Lung (tissue), 17 donors: ENCODE measurements at places on chromosomes 11 and 22. TPM values are rescaled to one million over a fixed set of nuclear protein-coding genes. Genes with fewer than 3 reads are reported as not detected.

DNA sequence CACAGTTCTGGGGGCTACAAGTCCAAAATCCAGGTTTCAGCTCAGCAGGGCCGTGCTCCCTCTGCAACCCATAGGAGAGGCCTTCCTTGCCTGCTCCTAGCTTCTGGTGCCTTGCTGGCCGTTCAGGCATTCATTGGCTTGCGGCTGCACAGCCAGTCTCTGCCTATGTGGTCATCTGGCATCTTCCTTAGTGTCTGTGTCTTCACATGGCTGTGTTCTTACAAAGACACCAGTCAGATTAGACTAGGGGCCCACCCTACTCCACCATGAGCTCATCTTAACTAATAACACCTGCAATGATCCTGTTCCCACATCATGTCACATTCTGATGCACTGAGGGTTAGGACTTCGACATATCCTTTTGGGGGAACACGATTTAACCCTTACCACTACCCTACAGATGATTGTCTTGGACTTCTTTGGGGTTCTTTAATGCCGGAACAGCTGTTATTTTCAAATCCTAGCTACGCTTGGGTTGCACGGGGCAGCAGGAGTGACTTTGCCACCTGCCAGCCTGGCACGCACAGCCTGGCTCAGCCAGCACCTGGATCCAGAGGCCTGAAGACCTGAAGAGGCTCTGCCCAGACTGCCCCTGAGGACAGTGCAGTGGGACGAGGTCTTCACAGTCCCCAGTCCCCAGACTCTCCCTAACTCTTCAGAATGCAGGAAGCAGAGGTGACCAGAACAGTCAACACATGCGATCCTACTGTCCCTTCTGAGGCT lies 7.7 kb upstream of the NEAT1 start:
- H3K4me1 ChIP-seq, result peaks cover 40% of the 10 kb centered on the region
- H3K36me3 ChIP-seq, result no peaks in the 10 kb centered on the region
- H3K27me3 ChIP-seq, result no peaks in the 10 kb centered on the region
- H3K27ac ChIP-seq, result no peak overlapping the region

DNA sequence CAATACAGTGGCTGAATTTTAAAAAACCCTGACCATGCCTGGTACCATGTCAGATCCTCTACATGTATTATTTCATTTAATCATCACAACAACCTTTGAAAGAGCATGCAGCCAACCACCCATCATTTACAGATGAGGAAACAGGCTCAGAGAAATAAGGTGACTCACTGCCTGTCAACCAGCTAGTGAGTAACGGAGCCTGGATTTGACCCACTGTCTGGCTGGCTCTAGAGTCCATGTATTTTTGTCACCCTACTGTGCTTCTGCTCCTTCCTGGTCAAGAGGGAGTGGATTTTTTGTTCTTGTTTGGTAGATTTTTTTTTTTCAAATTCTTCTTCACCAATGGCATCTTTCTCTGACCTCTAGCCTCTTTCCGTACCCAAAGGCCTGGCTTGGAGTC lies 77.4 kb downstream of the CWC15 start:
- no peaks in the 10 kb centered on the region for H3K27me3 ChIP-seq
- H3K4me3 ChIP-seq, result no peak overlapping the region
- DNase-seq, result no peak
- H3K36me3 ChIP-seq, result peaks cover 3% of the 10 kb centered on the region

- no peaks in the 10 kb centered on the region for H3K4me1 ChIP-seq
- H3K36me3 ChIP-seq, result no peaks in the 10 kb centered on the region
- no peak for DNase-seq
- no peak overlapping the region for H3K4me3 ChIP-seq
Measured at GRCh38 chr11:134652586-134653255, 240.7 kb upstream of the B3GAT1 start.

GRCh38 chr22:19864538-19865106 lies 9.9 kb upstream of the GNB1L start:
- no peak for DNase-seq
- no peak overlapping the region for H3K4me3 ChIP-seq
- H3K27ac ChIP-seq, result no peak overlapping the region
- no peaks in the 10 kb centered on the region for H3K4me1 ChIP-seq

DNA sequence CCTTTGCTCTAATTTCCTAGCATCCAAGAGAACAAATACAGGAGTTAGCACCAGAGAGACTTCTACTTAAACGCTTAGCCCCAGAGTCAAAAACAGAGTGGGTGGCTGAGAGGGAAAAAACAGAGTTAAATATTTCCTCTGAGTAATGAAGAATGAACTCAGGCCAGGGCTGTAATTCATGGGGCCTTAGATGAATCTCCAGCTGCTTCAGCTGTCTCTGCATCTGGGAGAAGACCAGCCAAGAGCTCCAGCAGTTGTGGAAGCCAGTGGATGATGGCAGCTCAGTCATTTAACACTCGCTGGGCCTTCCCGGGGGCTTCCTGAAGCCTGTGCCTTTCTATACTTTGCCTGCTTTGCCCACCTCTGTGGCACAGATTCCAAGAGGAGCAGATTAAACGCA lies 5.7 kb upstream of the ADAMTS15 start:
- peak; percentile 55 for DNase-seq
- peaks cover 4% of the 10 kb centered on the region for H3K4me1 ChIP-seq
- no peak overlapping the region for H3K27ac ChIP-seq
- no peaks in the 10 kb centered on the region for H3K36me3 ChIP-seq
- H3K4me3 ChIP-seq, result no peak overlapping the region

DNA sequence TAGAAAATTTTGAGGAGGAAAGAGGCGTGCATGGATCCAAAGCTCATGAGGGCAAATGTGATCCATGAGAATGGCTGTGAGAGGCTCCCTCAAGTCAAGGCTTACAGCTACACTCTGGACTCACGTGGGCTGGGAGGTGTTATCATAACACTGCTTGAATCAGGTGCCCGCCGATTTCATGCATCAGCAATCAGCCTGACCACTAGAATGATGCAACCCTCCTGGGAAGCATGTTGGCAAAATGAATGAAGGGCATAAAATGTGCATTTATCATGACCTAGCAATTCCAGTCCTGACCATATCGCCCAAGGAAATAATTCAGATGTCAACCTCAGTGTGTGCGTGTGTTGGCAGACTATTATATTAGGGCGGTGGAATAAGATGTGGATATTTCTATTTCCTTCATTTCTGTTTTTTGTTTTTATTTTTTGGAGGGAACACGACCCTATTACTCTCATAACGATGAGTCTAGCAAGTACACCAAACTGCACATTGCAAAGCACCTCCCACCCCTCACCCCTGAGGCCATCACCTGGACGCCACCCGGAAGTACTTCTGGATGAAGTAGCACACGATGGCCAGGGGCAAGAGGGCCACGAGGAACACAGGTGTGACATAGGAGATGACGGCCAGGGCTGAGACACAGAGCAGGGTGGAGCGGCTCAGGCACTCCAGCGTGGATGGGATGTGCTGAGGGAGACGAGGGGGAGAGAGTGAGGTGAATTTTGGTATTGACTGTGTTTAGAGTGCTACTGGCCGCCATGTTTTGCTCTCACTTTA lies 15.7 kb upstream of the KCNJ11 start:
- H3K4me1 ChIP-seq, result peaks cover 6% of the 10 kb centered on the region
- no peak overlapping the region for H3K27ac ChIP-seq
- no peak for DNase-seq
- H3K36me3 ChIP-seq, result no peaks in the 10 kb centered on the region
- H3K27me3 ChIP-seq, result no peaks in the 10 kb centered on the region
- H3K4me3 ChIP-seq, result no peak overlapping the region

GRCh38 chr11:66473608-66474515 lies 6.4 kb upstream of the DPP3 start:
- DNase-seq, result no peak
- no peak overlapping the region for H3K4me3 ChIP-seq
- H3K36me3 ChIP-seq, result no peaks in the 10 kb centered on the region
- no peaks in the 10 kb centered on the region for H3K4me1 ChIP-seq

DNA sequence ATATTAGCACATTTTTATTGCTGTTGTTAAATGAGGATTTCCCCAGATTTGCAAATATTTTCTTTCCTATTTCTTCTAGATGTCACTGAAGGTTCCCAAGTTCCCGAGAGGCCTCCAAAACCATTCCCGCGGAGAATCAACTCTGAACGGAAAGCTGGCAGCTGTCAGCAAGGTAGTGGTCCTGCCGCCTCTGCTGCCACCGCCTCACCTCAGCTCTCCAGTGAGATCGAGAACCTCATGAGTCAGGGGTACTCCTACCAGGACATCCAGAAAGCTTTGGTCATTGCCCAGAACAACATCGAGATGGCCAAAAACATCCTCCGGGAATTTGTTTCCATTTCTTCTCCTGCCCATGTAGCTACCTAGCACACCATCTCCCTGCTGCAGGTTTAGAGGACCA lies 17.5 kb downstream of the MCAM start:
- peaks cover 10% of the 10 kb centered on the region for H3K36me3 ChIP-seq
- no peak overlapping the region for H3K27ac ChIP-seq
- peaks cover 9% of the 10 kb centered on the region for H3K4me1 ChIP-seq
- H3K4me3 ChIP-seq, result no peak overlapping the region

GRCh38 chr11:10505278-10506007 lies 35.5 kb downstream of the RNF141 start:
- DNase-seq, result no peak
- H3K36me3 ChIP-seq, result peaks cover under 1% of the 10 kb centered on the region
- H3K27me3 ChIP-seq, result no peaks in the 10 kb centered on the region
- H3K27ac ChIP-seq, result peak overlapping the region; percentile 32
- H3K4me1 ChIP-seq, result no peaks in the 10 kb centered on the region

DNA sequence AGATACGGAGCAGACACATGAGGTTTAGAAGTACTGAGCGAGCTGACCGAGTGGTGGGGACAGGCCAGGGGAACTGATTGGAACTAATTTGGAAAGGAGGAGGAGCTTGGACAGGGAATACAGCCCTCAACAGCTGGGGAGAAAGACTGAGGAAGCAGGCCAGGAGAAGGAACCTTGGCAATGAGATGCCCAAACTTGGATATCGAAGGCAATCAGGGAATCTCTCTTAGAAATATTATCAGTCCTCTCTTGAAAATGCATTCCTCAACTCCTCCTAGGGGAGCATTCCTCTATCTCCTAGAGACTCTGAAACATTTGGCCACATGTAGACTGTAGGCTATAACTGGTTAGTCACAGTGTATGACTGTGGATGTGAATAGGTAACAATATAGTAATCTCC lies 284.6 kb downstream of the GUCY1A2 start:
- DNase-seq, result no peak
- no peak overlapping the region for H3K4me3 ChIP-seq
- H3K27me3 ChIP-seq, result no peaks in the 10 kb centered on the region
- H3K36me3 ChIP-seq, result no peaks in the 10 kb centered on the region
- no peak overlapping the region for H3K27ac ChIP-seq
- H3K4me1 ChIP-seq, result no peaks in the 10 kb centered on the region

Gene A4GALT
- total RNA-seq, result 24.8 TPM

Gene CXCR5
- not detected for total RNA-seq

Gene ALDH3B1
- total RNA-seq, result 45.6 TPM

Gene MTMR2
- total RNA-seq, result 33.6 TPM

Gene CHRDL2
- total RNA-seq, result 5.9 TPM
